ENCODE measurements at places on chromosomes 2 and 18.

DNA sequence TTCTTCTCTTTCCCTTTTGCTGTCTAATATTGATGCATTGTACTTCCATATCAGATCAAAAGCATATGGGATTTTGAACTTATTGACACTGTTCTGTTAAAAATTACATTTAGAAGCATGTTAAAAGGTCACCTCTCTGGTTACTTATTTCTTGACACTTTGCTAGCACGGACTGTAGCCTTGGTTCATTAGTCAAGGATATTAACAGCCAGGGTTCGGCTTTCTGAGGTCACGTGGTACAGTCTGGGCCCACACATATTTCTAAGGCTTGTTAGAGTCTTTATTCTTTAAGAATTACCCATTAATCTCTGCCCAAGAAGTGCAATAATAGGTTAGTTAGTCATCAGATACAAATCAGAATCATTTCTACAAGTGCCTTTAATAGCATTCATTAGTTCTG lies 1035.8 kb upstream of the FANCL start:
- DNase-seq, result no peak

DNA sequence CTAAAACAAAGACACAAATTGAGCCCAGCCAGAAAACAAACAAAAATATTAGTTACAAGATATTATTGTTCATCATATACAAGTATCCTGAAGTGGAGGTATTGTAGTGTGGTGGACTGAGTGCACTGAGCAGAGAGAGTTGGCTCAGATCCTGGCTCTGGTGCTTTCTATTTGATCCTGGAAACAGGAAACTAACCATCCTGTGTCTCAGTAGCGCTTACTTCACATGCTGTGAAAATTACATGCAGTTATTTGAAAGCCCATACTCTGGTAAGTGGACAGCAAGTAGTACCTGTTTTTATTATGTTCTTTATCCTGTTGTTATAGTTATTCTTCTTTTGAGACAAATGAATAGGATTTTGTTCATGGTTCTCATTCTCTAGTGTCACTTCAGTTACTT lies 84.3 kb upstream of the CRIM1 start:
- DNase-seq, result no peak

DNA sequence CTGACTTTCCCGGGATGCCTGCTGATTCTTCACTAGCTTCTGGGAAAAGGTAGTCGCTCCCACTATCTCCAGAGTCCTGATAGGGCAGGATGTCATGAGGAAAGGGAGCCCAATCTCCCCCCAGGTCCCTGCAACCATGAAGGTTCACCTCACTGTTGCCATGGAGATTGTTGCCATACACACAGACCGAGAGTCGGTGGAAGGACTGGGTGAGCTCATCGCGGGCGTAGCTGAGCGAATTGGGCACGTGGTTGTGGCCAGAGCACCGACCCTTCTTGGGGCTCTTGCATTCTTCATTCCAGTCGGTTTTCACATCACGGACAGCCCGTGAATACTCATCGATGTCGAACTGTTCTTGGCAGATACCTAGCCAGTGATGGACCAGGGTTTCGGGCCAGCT lies 97.4 kb downstream of the MEP1B start:
- DNase-seq, result no peak

- DNase-seq, result no peak
These were observed 766.8 kb upstream of the FAM98A start for GRCh38 chr2:34365932-34366331.

- DNase-seq, result peak; percentile 22
These were observed 89.6 kb downstream of the UPP2 start for GRCh38 chr2:158191076-158191895.

- DNase-seq, result peak; percentile 81
These were observed at the start of gene DCTN1 for GRCh38 chr2:74379851-74380789. Gene DCTN1, minus strand, starts transcription at chr2:74380311. Its CDS starts 274 bp downstream, at chr2:74380037.

DNA sequence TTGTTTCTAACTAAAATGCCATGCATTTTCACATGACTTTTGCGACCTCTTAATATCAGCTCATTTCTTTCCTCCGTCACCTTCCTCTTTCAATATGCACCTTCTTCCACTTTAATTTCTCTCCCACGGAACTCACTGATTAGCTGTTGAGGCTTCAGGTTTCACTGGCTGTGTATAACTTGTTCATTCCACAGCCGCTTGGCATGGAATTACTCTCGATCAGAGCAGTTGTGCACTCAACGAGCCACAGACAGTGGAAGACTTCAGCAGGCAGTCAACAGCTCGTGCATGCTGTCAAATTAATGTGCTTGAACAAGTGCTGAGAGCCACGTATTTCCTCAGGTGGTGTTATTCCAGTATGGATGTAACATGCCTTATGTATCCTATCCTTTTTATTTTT lies 491.2 kb upstream of the DDX18 start:
- DNase-seq, result no peak

- DNase-seq, result peak; percentile 38
These were observed 22.9 kb downstream of the WIPF1 start for GRCh38 chr2:174574657-174575056.

DNA sequence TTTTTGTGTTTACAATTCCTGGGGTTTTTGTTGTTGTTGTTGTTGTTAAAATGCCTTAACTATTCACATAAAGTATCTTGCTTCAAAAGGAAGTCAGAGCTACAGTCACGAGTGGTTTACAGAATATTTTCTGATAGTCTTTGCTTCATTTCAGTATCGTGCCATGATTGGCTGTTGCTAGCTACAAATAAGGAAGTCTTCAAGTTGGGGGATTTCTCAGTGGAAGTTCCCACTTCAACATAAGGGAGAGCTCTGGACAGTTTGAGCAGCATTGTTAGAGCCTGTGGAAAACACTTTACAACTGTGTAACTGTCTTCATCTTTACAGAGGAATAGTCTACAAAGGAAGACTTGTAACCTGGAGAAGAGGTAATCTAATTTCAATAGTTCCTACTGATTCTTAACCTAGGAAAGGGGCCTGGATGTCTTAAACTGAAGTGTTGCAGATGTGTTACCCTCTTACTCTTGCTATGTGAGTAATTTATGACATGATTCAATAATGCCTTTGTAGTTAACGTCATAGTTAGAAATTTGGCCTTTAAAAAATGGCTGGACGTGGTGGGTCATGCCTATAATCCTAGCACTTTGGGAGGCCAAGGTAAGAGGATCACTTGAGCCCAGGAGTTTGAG lies 23.4 kb upstream of the TANK start:
- DNase-seq, result peak; percentile 95

GRCh38 chr18:44410740-44411139 lies 269.9 kb upstream of the SETBP1 start:
- DNase-seq, result no peak

DNA sequence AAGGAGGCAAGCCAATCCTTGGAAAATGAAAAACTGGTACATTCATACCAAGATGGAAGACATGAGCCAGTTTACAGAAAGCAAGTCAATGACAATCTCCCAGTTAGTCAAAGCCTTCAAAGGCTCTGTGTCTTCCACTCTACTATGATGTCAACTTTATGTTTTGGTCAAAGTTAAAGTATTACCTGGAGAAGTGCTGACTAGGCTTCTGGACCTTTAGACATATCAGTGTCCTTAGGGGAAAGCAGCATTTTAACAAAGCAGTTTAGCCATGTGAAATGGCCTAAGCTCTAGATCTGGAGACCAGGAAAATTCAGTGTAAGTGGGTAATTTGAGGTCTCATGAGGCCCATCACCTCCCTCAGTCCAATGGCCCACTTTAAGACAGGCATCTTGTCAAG lies 30.8 kb downstream of the AAK1 start:
- no peak for DNase-seq

- no peak for DNase-seq
These were observed 1591.5 kb downstream of the LRP1B start for GRCh38 chr2:140539242-140539875.

DNA sequence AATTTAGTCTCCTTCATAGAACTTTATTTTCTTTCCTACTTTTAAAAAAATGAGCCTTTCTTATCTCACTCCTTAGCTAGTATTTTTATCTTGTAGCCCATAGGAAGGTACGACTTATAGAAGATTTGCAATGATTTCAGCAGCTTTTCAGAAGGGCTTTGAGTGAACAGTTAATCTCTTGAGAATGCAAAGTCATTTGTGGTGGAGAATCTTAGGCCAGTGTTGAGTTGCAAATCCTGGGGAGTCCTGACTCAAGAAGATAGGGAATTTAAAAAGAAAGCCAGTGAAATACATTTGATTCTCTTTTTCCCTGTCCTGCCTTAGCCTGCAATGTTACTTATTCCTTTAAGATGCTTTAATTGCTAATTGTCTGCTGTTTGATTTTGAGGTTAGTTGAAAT lies 33.6 kb downstream of the LYPD6 start:
- DNase-seq, result peak; percentile 61

- DNase-seq, result no peak
These were observed 153.7 kb downstream of the SOX11 start for GRCh38 chr2:5845798-5846330.

GRCh38 chr2:217973008-217973787 lies 29.6 kb downstream of the TNS1 start:
- DNase-seq, result no peak

DNA sequence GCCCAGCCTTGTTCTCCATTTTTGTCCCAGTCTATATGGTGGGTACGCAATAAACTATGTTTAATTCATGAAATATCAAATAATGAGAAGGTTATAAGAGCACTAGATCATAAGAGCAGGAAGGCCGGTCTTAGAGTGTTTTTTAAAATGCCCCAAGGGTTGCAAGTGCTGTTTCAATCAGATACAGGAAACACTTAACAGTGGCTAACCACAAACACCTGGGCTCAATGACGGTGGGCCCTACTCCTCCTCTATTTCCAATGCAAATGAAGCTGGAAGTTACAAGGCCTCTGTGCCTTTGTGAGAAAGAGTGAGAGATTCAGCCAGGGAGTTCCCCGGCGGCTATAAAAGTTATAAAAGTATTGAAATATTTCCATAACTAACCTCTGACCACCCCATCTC lies 18.9 kb upstream of the WDR33 start:
- DNase-seq, result peak; percentile 24

DNA sequence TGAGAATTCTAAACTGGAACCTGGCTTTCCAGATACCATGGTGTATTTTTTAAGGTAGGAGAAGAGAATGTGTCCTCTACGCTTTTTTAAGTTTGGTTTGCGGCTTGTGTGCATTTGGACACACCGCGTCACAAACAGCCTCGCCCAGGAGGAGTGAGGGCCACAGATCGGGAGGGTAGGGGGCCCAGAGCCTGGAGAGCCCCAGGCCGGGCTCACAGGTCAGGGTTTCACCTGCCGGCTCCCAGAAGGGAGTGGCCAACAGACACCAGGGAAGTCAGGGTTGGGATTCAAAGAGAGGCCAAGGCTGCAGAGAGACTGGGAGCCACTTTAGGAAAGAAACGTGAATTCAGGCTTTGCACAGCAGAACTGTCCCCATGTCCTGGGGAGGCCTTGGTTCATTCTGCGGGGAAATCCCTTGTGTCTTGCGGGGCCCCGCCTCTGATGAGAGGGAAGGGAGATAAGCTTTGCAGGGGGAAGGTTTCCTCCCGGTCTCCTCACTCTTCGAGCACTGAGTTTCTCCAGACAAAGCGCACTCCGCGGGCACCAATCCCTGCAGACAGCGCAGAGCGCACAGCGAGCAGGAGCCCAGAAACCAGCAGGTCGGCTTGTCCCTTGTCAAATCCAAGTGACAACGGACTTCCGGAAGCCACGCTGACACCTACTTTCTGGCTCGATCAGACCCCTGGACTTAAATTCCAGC lies 2.0 kb upstream of the TUBB6 start:
- DNase-seq, result peak; percentile 57

GRCh38 chr18:56351911-56352500 lies 286.4 kb downstream of the TXNL1 start:
- peak; percentile 7 for DNase-seq

GRCh38 chr18:12857215-12857905 lies 26.7 kb downstream of the PTPN2 start:
- no peak for DNase-seq

DNA sequence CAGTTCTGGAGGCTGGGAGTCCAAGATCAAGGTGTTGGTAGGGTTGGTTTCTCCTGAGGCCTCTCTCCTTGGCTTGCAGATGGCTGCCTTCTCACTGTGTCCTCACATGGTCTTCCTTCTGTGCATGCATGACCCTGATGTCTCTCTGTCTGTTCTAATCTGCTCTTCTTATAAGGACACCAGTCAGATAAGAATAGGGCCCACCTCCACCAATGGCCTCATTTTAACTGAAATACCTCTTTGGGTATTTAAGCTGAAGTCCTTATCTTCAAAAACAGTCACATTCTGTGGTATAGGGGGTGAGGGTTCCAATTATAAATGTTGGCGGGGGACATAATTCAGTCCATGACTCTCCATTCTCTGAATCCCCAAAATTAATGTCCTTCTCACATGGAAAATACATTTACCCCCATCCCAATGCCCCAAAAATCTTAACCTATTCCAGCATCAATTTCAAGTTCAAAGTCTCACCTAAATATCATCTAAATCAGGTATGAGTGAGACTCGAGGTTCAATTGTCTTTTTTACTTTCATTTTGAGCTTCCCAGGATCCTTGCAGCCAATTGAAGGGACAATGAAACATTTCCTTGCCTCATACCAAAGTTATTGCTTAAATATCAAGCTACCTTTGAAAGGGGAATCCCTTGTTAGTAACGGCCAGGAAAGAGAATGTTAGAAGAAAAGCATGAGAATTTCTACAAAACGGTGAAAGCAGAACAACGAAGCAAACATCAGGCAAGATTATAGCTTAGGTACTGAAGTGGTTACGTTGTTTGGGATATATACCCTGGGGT lies 20.6 kb upstream of the CNOT11 start:
- DNase-seq, result no peak

GRCh38 chr2:151410485-151410834 lies 758 bp downstream of the RIF1 start:
- DNase-seq, result peak; percentile 27

GRCh38 chr2:33267756-33268155 lies 208.7 kb upstream of the RASGRP3 start:
- DNase-seq, result peak; percentile 40
